Kidney glomerular epithelial cell (primary cell): ENCODE measurements at places on chromosomes 5 and 9.

DNA sequence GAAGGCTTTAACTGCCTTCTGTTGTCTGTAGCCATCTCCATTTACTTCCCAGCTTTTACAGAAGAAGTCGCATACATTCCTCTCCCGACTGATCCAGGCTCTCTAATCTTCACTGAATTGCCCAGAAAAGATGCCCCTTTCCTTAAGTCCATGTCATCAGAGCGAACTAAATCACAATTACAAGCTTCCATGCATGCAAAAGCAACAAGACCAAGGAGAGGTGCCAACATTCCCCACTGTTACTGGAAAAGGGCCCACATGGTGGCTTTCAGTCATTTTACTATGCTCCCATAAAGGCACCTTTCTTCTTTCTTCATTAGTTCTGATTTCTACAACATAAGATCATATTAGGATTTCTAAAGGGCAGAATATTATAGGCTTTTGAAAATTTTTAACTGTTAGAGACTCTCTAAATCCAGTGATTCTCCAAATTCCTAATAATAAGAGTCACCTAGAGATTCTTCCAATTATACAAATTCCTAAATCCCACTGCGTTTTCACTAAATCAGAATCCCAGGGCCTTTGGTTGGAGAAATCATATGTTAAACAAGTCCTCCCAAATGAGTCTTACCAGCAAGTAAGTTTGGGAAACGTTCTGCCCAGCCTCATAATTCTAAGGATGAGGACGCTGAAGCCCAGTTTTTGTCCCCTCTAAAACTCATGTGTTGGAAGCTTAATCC, 17.0 kb upstream of the ZFR start:
- no peak for DNase-seq

GRCh38 chr5:156936972-156937371, 26.1 kb downstream of the TIMD4 start:
- DNase-seq = no peak

DNA sequence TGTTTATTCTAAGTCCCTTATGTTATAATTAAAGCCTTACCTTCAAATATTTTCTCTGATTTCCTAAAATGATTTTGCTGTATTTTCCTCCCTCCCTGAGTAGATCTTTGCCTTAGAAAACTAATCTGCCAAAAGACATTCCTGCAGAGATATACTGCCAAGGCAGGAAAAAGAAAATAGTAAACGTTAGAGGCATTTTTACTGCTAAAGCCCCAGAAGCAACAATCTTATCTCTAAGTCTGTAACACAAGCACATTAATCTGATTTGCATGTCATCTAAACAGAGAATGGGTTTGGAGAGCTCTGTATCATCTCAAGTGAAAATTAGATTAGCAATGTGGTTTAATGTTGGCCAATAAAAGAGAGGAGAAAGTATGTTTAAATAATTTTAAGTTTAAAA, 847.7 kb downstream of the MAT2B start:
- DNase-seq = no peak

GRCh38 chr5:135824541-135825041, 9.9 kb upstream of the SLC25A48 start:
- DNase-seq = no peak

GRCh38 chr5:37207802-37208201, 41.4 kb downstream of the CPLANE1 start:
- DNase-seq = no peak

DNA sequence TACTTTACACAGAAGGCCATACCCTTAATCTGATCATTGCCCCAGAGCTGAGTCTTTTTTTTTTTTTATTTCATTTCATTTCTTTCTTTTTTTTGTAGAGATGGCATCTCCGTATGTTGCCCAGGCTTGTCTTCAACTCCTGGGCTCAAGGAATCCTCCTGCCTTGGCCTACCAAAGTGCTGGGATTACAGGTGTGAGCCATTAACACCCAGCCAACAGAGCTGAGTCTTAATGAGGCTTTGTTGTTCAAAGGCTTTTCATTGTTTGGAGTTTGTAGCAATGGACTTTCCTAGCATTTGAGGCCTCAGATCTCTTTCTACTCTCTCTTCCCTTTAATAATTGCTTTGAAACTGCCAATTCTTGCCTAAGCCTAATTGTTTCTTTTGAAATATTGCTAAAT, 176.5 kb upstream of the FBN2 start:
- no peak for DNase-seq

GRCh38 chr5:14039576-14039975, 95.1 kb upstream of the DNAH5 start:
- DNase-seq = peak; percentile 80

DNA sequence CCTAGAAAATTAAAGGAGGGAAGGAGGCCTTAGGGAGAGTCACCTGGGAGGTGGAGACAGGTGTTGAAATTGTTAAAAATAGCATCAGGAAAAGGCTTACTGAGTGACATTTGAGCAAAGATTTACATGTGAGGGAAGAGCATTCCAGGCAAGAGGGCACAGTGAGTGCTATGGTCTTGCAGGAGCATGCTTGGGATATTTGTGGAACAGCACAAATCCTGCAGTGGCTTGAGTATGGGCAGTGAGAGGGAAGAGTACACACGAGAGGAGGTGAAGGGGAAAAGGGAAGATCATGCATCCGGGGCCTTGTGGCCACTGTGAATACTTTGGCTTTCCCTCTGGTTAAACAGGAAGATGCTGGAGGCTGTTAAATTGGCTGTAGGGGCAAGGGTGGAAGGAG, 36.6 kb downstream of the ACER2 start:
- no peak for DNase-seq

DNA sequence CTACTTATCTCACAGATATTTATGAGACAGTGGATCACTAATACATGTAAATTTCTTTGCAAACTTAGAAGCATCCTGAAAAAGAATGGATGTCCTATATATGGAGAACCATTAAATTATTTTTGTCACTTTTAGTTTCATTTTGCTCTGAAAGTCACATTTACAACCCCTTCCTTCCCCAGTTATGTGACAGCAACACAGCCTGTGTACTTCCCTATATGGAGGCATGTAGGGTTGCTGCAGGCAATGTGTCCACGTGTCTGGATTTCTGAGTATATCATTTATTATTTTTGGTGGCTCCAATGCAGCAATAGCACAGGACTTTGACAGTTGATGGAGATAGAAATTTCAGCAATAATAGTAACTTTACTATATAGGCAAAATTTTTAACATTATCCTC, 156.4 kb downstream of the ST8SIA4 start:
- no peak for DNase-seq

- DNase-seq = no peak
These were observed 82.4 kb upstream of the STC2 start for GRCh38 chr5:173410459-173411233.

GRCh38 chr5:129609710-129610109, 138.2 kb upstream of the MINAR2 start:
- no peak for DNase-seq

- no peak for DNase-seq
These were observed 420.0 kb downstream of the SEMA5A start for GRCh38 chr5:9125852-9126251.

DNA sequence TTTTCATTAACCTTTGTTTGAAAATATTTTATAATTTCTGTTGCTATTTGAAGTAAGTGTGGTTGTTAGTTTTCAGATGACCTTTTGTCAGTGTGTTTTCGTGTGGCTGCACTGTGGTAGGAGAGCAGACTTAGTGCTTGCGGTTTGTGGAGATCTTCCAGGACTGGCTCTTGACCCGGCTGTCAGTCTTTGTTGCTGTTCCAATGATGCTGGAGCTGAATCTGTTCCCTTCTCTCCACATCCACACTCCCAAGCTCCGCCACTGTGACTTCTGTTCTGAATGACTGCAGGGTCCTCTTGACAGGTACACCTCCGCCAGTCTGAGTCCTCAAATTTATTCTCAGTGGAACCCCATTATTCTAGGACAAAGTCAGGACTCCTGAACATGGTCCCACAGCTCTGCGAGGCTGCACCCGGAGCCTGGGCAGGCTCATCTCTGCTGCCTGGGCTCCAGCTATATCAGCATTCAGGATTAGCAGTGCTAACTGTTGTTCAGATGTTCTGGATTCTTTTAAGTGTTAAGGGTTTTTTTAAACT, 126.0 kb downstream of the WNK2 start:
- DNase-seq = no peak

DNA sequence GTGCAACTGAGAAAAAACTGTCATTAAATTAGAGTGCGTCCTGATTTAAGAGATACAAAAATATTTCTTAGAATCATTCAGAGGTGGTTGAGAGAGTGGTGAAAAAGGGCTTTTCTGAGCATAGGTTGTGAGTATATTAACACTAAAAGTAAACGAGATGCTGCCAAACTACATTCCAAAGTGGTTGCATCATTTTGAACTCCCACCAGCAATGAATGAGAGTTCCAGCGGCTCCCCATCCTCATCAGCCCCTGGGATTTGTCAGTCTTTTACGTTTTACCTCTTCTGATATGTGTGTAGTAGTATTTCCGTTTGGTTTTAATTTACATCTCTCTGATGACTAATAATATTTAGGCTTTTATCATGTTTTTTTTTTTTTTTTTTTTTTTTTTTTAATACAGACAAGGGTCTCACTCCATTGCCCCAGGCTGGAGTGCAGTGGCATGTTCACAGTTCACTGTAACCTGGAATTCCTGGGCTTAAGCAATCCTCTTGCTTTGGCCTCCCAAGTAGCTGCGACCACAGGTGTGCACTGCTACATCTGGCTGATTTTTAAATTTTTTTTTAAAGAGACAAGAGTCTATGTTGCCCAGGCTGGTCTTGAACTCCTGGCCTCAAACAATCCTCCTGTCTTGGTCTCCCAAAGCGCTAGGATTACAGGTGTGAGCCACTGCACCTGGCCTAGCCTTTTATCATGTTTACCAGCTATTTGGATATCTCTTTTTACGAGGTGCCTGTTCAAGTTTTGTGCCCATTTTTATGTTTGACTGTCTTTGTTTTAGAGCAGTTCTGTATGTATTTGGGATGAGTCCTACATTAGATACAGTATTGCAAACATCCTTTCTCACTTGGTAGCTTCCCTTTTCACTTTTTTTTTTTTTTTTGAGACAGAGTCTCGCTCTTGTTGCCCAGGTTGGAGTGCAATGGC, 17.0 kb downstream of the PRRT1B start:
- peak; percentile 47 for DNase-seq

GRCh38 chr9:4826417-4827166, 33.8 kb downstream of the RCL1 start:
- DNase-seq = no peak
